Activated CD4-positive, alpha-beta T cell treated with anti-CD3 and anti-CD28 coated beads, Interleukin-2, Interleukin-6, amounts not matched to agents 100 ng/mL and 50 ng/mL, durations not matched to agents 16 hours and 8 hours (primary cell): ENCODE measurements at places on chromosomes 2 and 18.
A peak's percentile ranks its signal among the peaks of the same experiment; 100 is the strongest.

- DNase-seq: no peak
Observed at GRCh38 chr2:172860336-172860707, 124.7 kb downstream of the RAPGEF4 start.

GRCh38 chr18:28854964-28855363, 678.0 kb upstream of the CDH2 start:
- no peak for DNase-seq

- no peak for DNase-seq
Observed at GRCh38 chr2:236592821-236593220, 23.2 kb downstream of the ACKR3 start.

DNA sequence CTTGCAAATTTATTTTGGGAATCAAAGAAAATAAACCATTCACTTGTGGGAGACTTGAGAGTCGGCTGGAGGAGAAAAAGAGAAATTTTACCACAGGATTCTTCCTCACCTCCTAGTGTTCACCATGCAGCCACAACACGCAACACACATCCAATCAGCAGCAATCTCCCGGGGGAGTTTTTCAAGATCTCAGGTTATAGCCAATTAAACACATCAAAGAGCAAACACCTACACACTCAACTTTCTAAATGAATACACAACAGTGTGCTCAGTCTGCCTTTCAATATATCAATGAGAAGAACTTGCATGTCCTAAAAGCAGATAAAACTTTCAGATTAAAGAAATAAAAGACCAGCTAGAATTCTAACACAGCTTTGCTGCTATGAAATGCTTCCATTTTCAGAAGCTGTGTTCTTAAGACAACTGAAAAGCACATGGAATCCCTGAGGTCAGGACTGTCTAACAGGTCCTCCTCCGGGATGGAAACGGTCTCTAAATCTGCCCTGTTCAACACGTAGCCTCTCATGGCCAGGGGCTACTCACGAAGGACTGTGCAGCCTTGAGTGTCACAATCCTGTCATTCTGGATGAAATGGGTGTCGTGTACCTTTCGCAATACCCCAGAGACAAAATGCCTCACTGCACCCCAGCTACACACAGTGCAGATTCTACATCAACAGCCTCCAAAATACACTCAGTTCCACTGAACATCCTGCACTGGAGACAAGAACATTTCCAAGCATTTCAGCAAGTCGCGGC, 84.2 kb downstream of the ZNF516 start:
- DNase-seq: peak; percentile 52

GRCh38 chr18:69686861-69687260, 260.8 kb downstream of the CD226 start:
- no peak for DNase-seq

GRCh38 chr18:31760695-31761094, at the start of gene SLC25A52:
Gene SLC25A52, minus strand, starts transcription at chr18:31760880. Its CDS starts 219 bp downstream, at chr18:31760661.
- DNase-seq: no peak

- no peak for DNase-seq
Observed at GRCh38 chr2:47728551-47728950, 54.4 kb upstream of the MSH6 start.

DNA sequence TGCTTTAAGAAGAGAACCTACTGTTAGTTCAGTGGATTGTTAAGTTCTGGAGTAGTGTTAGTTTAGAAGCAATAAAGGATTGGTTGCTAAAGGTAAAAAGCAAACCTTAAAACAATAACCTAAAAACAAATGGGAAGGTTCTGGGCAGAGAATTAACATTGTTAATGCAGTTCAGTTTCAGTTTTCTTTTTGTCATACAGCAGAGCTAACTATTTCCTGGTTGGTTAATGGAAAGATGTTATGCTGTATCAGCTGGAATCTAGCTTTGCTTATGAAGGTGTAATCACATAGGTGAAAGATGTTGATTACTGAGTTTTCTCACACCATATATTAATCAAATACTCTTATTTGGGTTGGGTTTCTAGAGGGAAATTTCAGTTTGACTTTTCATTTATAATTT, 23.8 kb downstream of the SMAD4 start:
- no peak for DNase-seq

DNA sequence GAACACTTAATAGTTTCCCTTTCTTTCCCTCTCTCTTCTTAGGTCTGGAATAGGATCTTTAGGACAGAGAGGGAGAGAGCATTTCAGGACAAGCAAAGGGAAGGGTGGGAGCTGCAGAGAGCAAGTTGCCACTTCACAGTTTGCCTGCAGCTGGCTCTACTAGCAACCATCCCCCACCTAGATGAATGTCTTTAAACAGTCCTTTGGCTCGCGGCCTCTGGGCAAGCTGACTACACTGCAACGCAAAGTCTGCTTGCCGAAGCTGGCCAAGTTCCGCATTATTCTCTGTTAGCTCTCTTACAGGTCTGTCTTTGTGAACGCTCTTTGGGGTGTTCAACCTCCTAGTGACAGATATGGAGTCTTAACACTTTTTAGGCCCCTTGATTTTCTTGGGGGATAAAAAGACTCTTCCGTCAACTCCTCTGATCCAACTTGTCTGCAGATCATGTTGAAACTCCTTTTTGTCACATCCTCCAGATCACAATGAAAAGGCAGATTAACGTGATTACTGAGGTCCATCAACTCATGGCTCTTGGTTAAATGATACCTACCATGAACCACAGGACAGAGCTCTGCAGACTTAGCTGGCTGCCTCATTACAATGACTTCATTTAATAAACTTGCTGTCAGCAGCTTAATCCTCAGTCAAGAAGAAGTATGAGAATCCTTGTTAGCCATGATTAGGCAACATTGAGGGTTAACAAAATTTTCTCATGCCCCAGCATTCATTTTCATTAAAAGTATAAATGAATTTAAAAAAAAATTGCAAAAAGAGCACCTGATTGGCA, 74.6 kb downstream of the SLC4A3 start:
- no peak for DNase-seq

DNA sequence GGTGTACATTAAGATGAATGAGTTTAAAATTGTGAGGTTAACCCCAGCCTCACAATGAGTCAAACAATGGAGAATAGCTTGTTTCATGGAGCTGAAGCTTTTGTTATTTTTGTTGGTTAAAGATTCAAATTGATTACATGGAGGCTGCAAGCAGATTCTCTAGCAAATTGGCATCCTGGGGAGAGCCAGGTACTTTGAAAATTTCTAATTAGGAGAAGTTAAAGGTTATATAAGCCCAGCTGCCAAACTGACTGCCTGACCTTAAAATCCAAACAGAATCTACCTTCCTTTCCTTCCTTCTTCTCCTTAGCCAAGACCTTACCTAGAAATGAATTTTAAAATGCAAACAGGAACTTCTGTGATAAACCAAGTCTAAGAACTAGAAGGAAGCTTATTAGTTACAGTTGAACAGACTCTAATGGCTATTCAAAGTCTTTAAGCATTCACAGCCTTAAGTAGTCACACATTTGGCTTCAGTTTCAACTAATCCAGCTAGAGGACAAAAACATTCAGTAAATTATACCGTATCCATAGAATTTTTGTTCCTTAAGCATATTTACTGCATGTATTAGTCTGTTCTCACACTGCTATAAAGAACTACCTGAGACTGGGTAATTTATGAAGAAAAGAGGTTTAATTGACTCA, 31.5 kb upstream of the PGAP1 start:
- no peak for DNase-seq

GRCh38 chr2:64978514-64979268, 10.5 kb upstream of the SLC1A4 start:
- no peak for DNase-seq

DNA sequence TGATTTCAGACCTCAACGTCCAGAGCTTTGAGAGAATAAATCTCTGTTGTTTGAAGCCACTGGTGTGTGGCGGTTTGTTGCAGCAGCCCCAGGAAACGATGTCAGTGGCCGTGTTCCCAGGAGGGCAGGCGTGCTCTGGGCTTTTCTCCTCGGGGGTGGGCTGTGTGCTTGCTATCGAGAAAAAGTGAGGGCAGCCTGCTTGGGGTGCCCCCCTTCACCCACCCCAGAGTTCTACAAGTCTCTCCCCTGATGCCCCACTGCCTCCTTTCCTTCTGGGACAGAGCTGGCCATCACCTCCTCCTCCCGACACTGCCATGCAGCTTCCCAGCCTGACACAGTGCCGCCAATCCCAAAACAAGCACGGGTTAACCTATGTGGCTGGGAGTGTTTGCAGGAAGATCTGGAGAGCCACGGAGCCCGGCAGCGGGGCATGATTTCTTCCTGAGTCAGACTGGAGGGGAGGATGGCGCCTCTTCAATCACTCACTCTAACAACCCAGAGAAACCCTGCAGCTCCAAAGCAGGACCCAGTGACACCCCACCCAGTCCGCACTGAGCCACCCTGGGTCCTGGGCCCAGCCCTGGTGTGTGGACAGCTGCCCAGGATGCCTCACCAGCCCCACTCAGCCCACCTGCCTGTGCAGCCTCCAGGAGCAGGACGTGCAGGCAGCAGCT, 213.7 kb upstream of the RAB6C start:
- no peak for DNase-seq

DNA sequence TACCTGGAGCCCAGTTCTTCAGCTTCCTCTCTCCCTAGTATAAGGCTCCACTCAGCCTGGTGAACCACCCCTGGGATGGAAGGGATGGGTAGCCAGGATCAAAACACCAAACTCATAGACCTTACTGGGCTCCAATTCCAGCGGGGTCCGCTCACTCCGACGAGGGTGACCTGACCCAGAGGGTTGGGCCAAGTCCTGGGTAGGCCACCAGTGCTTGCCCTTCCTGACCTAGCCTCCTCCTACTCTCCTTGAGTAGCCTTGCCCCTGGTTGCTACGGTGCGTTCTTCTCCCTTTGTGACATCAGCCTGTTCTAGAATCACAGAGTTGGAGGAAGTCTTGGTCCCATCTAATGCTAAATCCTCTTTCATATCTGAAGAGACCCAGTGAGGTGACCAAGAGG, 537 bp upstream of the STAT4 start:
- no peak for DNase-seq

DNA sequence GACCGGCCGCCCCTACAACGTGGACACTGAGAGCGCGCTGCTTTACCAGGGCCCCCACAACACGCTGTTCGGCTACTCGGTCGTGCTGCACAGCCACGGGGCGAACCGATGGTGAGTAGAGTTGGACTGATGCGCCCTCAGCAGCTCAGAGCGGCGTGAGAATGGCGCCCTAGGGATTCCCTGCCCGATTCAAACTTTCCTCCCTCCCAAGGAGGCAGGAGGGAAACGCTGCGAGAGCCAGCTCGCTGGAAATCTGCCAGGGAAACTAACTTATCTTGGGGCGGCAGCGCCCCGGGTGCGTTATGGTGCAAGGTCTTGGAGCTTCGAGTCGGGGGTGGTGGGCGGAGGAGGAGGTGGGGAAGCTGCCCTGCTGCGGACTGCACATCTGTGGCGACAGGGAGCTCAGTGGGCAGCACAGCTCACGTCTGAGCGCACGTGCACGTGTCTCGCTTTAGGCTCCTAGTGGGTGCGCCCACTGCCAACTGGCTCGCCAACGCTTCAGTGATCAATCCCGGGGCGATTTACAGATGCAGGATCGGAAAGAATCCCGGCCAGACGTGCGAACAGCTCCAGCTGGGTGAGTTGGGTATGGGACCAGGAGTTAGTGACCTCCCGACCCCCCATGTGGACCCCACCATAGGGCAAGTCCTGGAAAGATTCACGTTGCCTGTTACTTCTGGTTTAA, 697 bp downstream of the ITGA4 start:
- peak; percentile 56 for DNase-seq

GRCh38 chr2:41955316-41956043, 92.3 kb upstream of the PKDCC start:
- DNase-seq: no peak

DNA sequence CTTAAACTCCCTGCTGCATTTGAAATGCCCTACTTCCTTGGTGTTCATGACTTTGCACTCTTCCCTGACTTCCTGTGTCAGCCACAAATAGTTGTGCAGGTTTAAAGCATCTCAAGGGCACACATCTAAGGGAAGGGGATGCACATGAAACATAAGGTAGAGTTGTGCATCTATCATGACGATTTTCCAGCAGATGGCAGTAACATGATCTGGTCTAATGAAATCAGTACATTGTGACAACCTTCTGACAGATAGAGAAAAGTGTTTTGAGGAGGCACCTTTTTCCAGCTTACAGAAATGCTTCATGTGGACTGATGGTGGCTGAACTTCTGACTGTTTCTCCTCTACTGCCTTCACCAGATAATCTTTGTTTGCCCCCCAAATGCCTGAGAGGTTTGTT, 238.9 kb downstream of the XIRP2 start:
- DNase-seq: no peak

- peak; percentile 47 for DNase-seq
Observed at GRCh38 chr2:32009516-32010256, 1.1 kb downstream of the MEMO1 start.

DNA sequence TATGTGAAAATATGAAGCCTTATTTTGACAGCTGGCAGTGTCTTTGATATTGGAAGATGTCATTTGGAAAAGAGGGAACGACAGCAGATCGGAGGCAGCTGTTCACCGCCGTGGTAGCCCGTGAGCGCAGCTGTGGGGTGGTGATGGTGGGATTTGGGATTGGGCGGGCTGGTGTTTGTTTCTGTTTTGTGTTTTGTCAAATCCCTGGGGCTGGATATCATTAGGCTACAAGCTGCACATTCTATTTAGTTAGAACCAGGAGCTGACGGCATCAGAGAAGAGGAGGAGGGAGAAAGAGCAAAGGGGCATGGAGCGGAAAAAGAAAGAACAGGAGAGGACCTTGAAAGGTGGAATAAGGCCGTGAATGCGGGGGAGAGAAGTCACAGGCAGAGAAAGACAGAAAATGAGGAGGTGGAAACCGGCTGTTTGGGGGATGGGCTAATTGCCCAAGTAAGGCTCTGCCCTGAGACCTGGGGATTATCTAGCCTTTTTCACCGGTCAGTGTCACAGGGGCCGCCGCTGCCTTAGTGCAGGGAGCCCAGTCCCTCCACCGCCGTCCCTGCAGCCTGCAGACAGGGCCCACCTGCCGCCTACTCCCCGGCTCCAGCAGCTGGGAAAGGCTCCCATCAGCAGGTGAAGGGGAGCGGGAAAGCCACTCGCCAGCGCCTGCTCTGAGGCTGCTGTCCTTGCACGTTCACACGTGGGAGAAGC, 88.0 kb downstream of the ZCCHC2 start:
- no peak for DNase-seq

DNA sequence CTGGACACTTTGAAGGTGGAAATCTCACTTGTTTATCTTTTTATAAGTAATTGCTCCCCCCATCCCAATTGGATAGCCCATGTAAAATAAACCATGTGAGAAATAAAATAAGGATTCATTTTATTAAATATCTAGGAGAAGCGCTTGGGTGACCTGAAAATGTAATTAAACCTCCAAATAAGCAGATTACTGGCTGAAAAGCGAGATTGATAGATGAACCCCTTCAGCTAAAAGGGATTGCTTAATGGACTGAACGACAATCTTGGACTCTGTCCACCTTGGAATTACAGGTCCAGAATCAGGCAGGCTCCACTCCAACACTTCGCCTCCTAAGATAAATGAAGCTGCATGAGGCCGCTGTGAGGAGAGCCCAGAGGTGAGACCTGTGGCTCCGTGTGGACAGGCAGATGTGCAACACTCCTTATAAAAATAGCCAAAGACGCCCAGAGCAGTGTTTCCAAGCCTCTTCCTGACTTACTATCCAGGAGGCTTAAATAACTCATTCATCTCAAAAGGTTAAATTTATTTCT, 441.5 kb downstream of the MTX2 start:
- DNase-seq: no peak
